ENCODE measurements at places on chromosomes 7 and 10.

DNA sequence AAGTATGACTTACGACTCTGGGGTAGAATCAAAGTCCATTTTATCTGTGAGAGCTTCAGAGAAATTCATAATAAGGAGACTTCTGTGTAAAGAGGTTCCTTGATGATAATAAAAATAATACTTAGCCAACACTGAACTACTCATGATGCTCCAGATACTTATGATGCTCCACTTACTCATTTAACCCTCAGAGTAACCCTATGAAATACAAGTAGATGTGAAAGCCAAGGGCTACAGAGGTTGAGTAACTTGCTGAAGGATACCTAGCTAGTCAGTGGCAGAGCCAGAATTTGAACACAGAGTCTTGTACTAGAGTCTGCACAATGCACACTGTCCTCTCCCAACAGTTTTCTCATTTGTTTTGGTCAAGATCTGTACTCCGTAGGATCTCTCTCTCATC, 89.5 kb downstream of the HECW1 start:
- DNase-seq = no peak

DNA sequence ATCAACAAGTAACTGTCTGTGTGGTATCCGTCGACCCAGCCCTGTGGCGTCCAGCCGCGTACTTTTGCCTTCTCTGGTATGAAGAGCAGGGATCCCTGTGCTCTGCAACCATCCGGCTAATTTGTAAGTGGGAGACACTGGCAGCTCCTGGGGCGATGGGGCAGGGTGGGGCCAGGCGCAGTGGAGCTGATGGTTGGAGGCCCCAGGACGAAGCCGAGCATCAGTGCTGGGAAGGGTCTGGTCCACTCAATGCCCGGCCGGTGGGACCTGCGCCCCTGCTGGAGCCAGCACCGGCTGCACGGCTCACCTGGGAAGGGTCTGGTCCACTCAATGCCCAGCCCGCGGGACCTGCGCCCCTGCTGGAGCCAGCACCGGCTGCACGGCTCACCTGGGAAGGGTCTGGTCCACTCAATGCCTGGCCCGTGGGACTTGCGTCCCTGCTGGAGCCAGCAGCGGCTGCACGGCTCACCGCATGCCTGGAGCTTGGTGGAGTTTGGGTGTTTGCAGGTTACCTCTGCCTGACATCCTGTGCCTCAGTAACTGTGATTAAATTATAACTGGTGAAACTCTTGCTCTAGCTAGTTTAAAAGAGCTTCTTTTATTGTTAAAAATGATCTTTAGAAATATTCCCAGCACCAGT, 96.1 kb downstream of the NKX6-2 start:
- no peak for DNase-seq

DNA sequence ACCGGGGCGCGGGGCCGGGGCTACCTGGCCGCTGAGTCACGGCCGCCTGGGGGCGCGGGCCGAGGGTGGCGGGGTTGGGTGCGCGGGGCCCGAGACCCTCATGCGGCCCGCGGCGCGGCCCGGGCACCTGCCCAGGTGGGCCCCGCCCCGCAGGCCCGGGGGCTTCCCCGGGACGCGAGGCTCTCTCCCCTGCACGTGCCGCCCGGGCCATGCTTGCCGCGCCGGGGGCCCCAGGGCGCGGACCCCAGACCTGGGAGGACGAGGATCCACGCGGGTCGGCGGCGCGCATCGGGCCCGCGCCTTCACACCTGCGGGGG, 402 bp downstream of the MAFK start:
- DNase-seq = no peak

GRCh38 chr7:55498770-55499169, 73.5 kb downstream of the VOPP1 start:
- DNase-seq = no peak

GRCh38 chr7:150855046-150855445, 2.7 kb downstream of the AOC1 start:
- DNase-seq = no peak

- no peak for DNase-seq
Observed at GRCh38 chr7:66903360-66904062, 17.5 kb upstream of the TMEM248 start.

- no peak for DNase-seq
Observed at GRCh38 chr10:75081379-75081778, 30.1 kb upstream of the SAMD8 start.

DNA sequence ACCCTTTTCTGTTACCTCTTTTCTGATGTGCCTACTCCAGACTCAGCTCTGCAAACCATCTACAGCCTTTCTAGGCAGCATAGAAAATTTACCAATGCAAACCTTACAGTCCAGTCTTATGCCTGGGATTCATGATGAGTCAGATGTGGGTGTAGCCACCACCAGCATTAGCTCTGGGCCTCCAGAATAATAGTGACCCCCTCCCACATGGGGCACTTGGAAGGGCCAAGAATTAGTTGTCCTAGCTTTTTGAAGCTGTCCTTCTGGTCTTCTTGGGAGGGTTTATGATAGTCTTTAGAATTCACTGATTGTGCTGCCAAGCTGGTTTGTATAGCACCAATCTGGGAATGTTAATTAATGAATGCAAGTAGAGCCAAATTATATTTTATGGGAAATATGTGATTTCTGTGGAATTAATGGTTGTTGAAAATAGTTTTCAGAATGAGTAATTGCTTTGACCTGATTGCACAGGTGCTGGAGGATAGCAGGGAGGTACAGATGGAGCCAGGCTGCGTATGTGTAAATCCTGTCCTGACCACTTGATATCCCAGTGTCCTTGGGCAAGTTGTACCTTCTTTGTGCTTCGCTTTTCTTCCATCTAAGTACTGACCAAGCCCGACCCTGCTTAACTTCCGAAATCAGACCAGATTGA, 94.8 kb downstream of the CPED1 start:
- DNase-seq = no peak

DNA sequence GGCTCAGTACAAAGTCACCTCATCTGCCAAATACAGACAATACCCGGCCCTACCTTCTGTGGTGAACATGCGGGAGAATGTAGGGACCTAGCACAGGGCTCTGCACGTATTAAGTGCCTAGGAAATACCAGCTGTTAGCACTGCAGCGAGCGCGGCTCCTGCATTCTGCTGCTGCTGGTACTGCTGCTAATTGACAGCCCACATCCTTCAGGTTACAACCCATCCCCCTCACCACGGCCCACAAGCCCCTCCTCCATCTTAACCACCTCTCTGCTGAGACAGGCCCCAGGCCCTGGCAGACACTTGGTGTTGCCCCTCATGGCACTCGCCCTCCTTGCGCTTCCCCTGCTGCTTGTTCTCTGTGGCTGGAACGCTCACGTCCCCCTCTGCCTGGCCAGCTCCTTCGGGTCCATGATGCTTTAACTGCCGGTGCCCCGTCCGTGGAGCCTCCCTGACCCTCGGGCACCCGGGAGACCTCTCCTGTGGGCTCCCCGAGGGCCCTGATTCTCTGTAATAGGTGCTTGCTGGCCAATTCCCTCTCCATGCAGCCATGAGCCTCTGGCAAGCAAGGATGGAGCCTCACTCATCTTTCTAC, 53.3 kb upstream of the LOXL4 start:
- DNase-seq = no peak

GRCh38 chr10:60943316-60944057, 498 bp downstream of the RHOBTB1 start:
- no peak for DNase-seq

DNA sequence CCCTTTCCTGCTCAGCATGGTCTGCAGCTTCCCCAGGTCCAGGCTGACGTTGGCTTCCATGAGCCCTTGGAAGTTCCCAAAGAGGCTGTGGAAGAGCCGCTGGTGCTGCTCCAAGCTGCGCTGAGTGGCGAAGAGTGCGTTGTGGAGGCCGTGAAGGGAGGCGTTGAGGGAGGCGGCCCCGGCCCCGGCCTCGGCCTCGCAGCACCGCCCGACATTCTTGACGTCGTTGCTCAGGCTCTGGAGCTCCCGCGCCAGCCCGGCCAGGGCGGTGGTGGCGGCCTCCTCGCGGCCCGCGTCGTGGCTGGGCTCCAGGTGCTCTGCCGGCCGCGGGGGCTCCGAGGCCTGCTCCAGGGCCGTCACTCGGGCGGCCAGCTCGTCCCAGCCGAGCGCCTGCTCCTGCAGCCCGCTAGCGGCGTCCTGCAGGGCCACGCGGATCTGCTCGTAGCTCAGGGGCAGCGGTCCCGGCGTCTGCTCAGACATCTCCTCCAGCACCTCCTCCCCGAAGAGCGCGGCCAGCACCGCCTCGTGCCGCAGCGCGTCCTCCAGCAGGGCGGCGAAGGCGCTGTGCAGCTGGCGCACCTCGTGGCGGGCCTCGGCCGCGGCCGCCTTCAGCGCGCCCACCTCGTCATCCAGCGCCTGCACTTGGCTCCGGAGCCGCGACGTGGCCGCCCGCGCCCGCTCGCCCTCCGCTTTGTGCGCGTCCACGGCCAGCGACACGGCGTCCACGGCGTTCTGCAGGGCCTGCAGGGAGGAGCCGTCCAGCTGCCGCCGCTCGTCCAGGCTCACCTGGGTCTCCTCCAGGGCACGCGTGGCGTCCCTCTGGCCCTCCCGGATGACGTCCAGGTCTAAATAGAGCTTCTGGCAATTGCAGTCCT, 14.7 kb downstream of the MMRN2 start:
- DNase-seq = no peak

GRCh38 chr7:2904202-2904601, 60.1 kb upstream of the GNA12 start:
- DNase-seq = no peak

DNA sequence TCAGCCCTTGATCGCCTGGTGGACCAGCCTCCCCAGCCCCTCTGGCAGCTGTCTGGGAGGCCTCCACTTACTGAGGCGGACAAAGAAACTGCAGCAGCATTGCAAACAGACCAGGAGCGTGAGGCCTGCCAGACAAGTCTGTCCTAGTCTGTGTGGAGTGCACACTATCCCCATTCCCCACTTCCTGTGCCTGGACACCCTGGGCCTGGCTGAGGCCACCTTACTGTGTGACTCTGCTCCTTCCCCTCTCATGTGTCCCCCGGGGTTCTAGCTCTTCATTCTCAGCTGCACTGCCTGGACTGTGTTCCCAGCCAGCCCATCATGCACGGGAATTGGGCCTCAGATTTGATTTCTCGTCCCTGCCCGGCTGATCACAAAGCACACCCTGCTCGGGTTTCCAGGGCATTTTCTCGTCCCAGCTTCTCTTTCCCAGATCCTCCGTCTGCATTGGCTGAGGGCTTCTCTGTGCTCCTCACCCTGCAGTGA, 16.7 kb upstream of the C10orf90 start:
- DNase-seq = no peak

GRCh38 chr10:11602919-11603523, 8.4 kb downstream of the USP6NL start:
- DNase-seq = no peak

- no peak for DNase-seq
Observed at GRCh38 chr7:22771872-22772228, 44.9 kb downstream of the IL6 start.

- no peak for DNase-seq
Observed at GRCh38 chr10:70533189-70533558, 54.6 kb downstream of the PALD1 start.

DNA sequence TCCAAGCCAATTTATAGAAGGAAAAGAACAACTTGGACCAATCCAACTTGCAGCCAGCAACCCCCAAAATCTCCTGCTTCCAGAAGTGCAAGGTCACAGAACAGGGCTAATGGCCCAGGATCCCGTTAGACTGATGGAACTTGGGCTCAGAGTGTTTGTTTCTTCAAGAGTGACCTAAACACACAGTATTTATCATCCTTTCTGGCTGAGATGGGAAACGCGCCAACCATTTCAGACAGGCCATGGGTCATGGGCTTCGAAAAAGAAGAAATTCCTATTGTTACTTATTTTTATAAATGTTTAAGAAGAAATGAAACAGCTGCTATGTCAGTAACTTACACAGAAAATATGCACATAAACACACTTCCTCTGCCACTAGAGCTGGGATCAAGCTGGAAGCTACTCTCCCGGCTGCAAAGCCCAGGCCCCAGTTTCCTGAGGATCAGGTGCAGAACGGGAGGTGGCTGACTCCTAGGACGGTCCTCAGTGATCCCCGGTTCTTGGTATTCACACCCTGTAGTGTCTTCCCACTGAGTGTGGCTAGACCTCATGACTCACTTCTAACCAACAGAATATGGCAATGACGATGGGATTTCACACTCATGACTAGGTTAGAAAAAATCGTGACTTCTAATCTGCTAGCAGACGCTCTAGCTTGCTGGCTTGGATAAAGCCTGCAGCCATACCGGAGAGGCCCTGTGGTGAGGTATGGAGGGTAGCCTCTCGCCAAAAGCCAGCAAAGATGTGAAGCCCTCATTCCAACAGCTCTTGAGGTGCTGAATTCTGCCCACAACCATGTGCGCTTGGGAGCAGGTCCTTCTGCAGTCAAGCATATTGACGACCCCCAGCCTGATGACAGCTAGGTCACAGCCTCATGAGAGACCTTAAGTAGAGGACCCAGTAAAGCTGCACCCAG, 60.2 kb downstream of the CHST15 start:
- no peak for DNase-seq

DNA sequence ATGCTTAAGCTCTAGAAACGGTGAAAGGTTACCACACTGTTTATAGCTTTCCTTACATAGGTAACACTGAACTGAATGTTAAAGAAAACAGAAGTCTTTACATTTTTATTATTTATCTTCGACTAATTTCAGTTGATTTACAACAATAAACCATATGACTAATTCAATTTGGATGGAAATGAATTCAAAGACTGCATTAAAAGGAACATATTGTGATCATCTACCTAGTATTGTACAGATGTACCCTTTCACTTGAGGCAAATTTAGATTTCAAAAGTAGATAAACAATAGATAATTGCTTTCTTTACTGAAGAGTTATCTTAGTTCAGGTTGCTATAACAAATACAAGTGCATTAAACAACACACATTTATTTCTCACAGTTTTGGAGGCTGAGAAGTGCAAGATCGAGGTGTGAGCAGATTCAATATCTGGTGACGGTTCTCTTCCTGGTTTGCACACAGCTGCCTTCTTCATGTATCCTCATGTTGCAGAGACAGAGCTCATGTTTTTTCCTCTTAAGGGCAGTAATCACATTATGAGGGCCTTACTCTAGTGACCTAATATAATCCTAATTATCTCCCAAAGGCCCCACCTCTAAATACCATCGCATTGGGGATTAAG, 15.0 kb upstream of the ARMC3 start:
- no peak for DNase-seq

- DNase-seq = no peak
Observed at GRCh38 chr7:122544463-122544862, 154.5 kb downstream of the RNF133 start.

DNA sequence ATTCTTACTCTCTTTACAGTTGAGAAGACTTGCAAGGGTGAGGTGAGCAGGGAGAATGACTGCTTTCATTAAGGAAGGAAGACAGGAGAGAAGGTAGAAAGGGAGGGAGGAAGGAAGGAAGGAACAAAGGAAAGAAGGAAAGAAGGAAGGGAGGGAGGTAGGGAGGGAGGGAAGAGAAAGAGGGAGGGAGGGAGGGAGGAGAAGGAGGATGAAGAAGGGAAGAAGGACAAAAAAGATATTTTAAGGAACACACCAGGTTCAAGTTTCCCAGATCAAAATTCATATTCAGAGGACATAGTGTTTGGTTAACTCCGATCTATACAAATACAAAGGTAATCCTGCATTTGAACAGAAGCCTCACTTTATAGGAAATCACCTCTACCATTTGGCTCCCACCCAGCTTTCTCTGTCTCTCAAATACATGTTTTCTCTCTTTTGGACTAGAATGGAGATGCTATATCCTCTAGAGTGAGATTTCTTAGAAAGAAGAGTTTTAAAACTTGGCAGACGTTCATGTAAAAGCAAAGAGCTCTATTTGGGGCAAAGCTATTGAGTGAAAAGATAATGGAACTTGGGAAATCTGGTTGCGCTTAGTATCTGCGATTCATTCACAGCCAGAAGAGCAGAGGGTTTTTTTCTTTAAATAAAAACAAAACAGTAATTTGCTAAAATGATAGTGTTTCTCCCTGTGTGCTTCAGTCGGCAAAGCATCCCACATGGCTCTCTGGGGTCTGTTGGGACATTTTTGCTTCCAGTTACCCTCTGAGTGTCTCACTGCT, 261.9 kb upstream of the LYZL1 start:
- DNase-seq = no peak
